Activated CD4-positive, alpha-beta T cell treated with anti-CD3 and anti-CD28 coated beads, Interleukin-2, amount 50 U/mL, for 48 hours (primary cell): ENCODE measurements at places on chromosomes 5 and 9.

- DNase-seq, result no peak
These were observed 61.1 kb upstream of the SAP30L start for GRCh38 chr5:154384480-154385235.

DNA sequence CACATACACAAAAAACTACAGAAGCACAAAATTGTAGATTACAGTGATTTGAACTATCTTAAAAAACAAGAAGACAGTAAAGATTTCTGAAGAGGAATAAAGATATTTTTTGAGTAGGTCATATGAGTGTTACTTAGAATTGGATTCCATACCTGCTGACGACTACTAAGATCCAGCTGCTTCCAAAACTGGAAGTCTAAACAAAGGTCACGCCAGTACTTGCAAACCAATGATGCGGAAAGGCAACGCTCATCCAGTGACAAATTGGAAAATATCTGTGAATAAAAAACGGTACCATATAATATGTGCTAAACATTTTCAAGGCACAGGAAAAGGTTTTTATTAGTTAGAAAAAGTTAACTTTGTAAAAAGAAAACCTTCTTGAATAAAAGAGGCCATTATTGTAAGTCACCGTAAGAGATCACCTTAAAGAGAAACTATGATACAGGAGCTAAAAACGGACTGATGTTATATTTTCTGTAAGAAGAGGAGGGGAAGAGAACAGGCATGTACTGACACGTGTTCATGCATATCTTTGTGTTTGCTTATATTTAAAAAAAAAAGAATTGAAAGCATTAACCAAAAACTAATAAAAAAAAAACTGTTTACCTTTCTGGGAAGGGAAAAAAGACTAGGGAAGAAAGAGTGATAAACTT lies 14.1 kb downstream of the FBXL17 start:
- DNase-seq, result no peak

- DNase-seq, result no peak
These were observed 93.0 kb upstream of the COL5A1 start for GRCh38 chr9:134548618-134549017.

- DNase-seq, result peak; percentile 48
These were observed 17.1 kb downstream of the TRMO start for GRCh38 chr9:97905228-97905627.
